ENCODE measurements at places on chromosomes 3 and 15.
A peak's percentile ranks its signal among the peaks of the same experiment; 100 is the strongest.

DNA sequence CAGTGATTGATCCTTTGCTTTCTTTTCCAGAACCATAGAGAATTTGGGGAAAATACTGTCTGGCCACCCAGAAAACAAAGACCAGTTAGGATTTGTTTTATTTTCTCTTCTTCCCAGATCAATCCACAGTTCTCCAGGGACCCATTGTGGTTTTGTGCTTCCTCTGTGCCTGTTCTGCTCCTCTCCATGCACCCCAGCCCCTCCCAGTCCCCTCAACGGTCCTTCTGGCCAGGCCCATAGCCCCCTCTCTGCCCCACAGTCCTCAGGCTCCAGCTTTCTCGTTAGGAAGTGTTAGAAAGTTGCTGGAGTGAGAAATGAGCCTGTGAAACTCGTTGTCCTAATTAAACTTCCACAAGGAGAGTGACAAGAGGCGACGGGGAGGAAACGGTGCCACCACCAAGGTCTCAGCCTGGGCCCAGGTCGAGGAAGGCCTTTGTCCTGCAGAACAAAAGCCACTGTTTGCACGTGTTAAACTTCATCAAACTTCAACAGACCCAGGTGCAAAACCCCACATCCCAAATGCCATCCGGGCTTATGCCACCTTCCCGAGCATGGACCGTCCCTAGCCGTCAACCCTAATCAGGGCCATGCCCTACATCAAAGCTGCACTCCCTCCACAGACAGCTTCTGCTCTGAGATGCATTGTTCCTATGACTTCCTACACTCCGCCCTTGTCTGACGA, 18.7 kb upstream of the ALDH1A3 start:
- no peak for DNase-seq

- no peak for DNase-seq
These were observed 21.7 kb downstream of the CSNK1G1 start for GRCh38 chr15:64333986-64334929.

DNA sequence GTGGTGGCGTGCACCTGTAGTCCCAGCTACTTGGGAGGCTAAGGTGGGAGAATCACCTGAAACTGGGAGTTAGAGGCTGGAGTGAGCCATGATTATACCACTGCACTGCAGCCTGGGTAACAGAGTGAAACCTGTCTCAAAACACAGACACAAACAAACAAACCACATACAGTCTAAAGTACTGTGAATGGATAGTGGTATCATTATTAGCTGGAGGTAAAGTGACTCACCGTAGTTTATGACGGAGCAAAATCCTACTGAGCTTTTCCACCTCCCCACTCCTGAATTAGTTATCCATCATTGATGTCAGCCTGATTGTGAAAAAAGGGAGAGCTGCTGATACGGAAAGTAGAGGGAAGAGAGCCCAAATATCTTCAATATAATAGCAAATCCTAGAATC, 3.2 kb upstream of the CNOT10 start:
- DNase-seq = no peak

GRCh38 chr3:15896500-15896899, 98.7 kb upstream of the ANKRD28 start:
- DNase-seq = no peak

GRCh38 chr3:182711853-182712252, 81.5 kb upstream of the ATP11B start:
- DNase-seq = no peak

- DNase-seq = peak; percentile 84
These were observed 4.5 kb upstream of the IL17RC start for GRCh38 chr3:9912294-9912935.

- DNase-seq = peak; percentile 67
These were observed 17.5 kb upstream of the EIF2B5 start for GRCh38 chr3:184117636-184118035.

GRCh38 chr15:36694574-36694973, 115.1 kb downstream of the CDIN1 start:
- DNase-seq = no peak

- DNase-seq = peak; percentile 29
These were observed 20.0 kb downstream of the ATRIP start for GRCh38 chr3:48466386-48467109.

DNA sequence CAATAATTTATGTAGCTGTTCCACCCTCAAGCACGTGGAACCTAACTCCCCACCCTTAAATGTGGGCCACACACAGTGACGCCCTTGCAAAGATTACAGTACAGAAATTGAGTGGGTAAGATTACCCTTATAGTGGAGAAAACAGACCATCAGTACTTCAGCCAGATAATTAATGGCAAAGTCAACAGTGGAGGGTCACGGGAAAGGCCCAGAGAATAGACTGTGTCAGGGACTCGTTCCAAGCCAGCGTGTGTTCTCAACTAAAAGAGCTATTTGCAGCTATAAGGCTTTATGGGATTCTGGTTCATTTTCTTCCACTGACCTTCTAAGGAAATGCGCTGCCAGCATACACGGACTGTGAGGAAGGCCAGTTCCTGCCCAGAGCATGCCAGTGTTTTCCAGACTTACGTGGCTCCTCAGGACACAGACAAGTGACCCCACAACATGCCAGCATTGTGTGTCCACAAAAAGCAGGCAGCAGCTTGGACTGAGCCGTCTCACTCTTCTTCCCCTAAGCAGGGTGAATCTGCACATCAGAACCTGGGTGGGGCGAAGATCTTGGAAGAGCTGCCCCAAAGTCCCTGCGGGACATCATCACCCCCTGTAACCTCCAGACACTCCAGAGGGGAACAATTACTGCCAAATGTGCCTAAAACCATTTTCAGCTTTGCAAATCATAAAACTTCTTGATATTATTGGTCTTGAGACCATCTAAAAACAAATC, 428.5 kb downstream of the OCA2 start:
- no peak for DNase-seq

- no peak for DNase-seq
These were observed 8.5 kb upstream of the CHD2 start for GRCh38 chr15:92891533-92892200.

- DNase-seq = no peak
These were observed 357.2 kb downstream of the PDCD6IP start for GRCh38 chr3:34155666-34156065.

GRCh38 chr15:27095886-27096624, 125.1 kb downstream of the GABRG3 start:
- no peak for DNase-seq

- DNase-seq = no peak
These were observed 14.4 kb upstream of the MUC4 start for GRCh38 chr3:195825857-195826804.

DNA sequence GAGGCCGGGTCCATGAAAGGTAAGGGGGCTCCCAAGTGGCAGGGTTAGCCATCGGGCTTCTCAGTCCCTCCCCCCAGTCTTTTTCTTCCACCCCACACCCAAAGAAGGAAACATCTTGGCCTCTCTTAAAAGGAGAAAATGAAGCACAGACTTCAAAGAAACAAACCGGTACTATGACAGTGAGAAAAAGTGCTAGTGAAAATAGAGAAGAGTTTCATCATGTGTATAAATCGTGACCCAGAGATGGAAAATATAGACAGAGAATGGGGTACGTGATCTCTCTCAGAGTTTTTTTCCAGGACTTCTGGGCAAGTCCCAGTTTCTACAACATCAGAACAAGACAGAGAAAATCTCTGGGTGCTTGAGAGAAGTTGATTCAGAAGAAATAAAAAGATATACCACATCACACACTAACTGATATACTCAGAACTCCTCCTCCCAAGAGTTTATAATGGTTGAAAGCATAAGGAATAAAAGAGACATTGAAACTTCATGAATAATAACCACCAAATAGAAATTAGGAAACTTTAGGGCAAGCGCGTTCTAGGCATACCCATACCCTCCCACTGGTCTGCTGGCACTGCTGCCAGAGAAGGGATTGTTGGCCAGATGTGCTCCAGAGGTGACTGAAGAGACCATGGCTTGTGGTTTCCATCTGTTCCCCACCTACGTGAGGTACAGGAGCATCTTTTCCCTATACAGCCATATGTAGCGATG, 318.9 kb upstream of the CHRM5 start:
- no peak for DNase-seq

DNA sequence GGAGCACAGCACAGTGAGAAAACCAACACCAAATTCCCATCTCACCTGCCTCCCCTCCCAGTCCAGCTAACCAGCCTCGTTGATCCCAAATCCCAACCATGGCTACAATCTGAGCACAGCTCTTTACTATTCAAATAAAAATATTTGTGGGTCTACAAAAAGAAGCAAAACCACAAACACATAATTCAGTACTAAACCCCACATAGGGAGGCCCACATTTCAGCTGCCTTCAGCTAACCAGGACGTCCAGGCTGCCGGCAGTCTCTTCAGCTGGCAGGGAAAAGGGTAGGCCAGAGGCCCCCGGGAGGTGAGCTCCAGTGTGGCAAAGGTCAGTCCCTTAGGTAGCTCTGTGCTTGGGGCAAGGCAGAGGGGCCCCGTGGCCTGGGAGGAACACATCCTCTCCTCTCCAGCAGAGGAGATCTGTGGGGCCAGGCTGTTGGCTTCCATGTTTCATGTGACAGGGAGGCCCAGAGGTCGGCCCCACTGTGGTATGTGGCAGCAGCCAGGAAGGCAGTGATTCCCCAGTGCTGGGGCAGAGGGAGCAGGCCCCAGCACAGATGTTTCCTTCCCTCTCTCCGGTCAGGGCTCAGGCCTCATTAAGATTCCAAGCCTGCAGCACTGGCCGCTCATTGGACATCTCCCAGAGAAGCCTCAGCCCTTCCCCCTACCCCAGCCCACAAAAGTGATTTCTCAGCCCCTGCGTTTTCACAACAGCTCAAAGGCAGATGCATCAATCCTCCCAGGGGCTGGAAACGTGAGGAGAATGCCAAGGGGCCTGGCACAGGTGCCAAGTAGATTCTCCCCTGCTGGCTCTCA, 381.4 kb downstream of the NTRK3 start:
- no peak for DNase-seq

- DNase-seq = no peak
These were observed 199.7 kb downstream of the CHL1 start for GRCh38 chr3:396293-396692.

GRCh38 chr3:115676336-115676735, 53.0 kb downstream of the GAP43 start:
- no peak for DNase-seq

GRCh38 chr3:191070201-191070600, 128.8 kb upstream of the OSTN start:
- no peak for DNase-seq

GRCh38 chr15:60652870-60653269, 173.9 kb upstream of the ICE2 start:
- no peak for DNase-seq

GRCh38 chr3:46196261-46196957, 11.7 kb downstream of the CCR1 start:
- no peak for DNase-seq

- DNase-seq = no peak
These were observed 666.7 kb upstream of the NAALADL2 start for GRCh38 chr3:174192471-174192870.

GRCh38 chr3:140292170-140292569, 357.2 kb downstream of the CLSTN2 start:
- no peak for DNase-seq

- no peak for DNase-seq
These were observed 8.0 kb upstream of the CCDC33 start for GRCh38 chr15:74227968-74228722.

DNA sequence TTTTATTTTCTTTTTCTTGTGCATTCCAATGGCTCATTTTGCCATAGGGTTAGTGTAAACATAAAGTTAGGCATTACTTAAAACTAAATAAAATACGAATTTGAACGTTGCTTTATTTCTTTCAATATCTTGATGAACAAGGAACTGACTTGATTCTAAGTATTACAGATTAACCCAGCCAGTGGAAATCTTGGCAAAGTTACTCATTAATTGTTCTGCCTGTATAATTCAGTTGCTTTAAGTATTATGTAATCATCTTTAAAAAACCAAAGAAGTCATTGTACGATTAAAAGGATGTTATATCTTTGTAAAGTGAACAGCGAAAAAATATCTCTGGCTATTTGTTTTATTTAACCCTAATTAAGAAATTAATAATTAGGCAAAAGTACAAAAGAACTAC, 737.9 kb upstream of the BCHE start:
- DNase-seq = no peak

GRCh38 chr3:112671930-112672715, 31.2 kb upstream of the CCDC80 start:
- DNase-seq = no peak

DNA sequence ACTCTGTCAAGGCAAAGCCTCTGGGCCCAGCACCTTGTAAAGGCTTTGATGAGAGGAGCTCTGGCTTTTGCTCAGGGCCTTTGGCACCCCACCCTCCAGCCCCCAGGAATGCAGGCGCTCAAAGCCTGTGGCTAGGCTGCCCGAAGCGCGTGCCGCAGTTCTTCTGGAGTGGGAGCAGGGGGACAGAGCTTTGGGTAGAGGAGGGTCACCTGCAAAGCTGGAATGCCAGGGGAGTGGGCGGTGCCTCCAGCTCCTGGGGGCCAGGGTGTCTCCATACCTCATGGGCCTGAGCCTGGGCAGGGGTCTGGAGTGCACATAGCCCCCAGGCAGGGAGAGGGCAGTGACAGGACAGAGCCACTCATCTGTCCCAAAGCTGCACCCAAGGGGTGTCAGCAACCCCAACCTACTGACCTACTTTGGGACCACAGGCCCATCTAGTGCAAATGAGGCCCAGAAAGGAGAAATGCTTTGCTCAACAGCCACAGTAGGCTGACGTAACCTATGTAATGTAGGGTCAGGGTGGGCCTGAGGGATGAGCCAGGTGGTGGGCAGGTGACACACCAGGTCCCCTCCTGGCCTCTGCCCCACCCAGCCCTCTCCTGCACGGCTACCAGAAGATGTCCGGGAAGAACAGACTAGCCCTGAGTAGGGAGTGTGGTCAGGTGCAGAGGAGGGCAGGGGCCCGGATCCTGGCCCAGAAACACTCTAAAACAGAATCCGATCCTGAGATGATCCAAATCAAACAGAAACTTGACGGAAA, 2.2 kb upstream of the CALML4 start:
- DNase-seq = no peak

GRCh38 chr3:184429786-184430185, 49.9 kb downstream of the CHRD start:
- DNase-seq = no peak

DNA sequence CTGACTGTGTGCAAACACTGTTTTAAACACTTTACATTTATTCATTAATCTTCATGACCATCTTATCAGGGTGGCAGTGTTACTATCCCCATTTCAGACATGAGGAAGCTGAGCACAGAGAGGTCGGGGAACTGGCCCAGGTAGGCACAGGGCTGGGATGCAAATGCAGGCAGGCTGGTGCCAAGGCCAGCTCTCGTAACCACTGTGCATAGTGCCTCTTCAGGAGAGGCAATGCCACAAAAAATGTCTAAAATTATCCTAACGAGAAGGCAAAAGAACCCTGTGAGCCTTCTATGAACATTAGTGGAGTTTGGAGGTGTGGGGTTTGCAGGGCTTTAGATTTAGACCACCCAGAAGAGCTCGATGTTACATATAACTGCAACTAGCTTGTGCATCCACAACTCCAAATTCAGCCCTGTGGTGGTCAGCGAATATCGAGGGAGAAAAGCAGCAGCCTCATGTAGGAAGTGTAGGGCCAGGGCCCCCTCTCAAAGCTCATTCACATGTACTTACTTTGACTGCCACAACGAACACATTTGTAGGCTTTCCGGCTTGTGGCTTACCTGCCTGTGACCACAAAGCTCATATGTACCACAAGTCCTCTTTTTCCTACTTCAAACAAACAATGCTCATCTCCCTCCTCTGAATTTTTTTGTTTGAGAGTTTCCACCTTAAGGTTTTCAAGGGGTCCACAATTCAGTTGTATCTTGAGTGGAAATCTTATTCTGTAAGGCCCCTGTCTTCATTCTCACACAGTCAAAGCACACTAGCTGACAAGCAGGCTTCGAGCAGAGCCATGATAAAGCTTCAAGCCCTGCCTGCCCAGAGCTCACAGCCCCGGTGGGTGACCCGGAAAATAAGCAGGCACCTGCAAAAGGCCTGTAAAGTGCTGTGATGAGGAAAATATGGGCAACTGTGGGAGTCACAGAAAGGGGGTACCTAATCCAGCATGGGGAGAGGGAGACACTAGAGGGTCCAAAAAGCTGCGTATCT, 722.9 kb upstream of the CFAP20DC start:
- no peak for DNase-seq
